ENCODE measurements at places on chromosomes 2 and 18.

GRCh38 chr2:70340075-70340474, 38.2 kb upstream of the FAM136A start:
- no peak for DNase-seq

GRCh38 chr18:23714576-23714975, 25.3 kb downstream of the LAMA3 start:
- no peak for DNase-seq

- DNase-seq = no peak
Measured at GRCh38 chr2:85712849-85713612, 18.9 kb downstream of the GNLY start.

- no peak for DNase-seq
Measured at GRCh38 chr2:45000921-45001868, 8.1 kb downstream of the SIX2 start.

DNA sequence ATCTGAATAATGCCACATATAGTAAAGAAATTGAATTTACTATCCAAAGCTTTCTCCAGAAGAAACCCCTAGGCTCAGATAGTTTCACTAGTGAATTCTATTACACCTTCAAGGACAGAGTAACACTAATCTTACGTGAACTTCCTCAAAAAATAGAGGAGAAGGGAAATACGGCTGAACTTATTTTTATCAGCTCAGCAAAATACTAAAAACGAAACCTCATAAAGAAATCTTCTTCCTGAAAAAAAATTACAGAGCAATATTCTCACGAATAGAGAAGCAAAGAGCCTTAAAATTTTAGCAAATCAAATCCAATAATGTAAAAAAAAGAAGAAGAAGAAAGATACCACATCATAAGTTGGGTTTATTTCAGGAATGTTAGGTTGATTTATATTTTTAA, 14.7 kb downstream of the CAPN13 start:
- DNase-seq = no peak

DNA sequence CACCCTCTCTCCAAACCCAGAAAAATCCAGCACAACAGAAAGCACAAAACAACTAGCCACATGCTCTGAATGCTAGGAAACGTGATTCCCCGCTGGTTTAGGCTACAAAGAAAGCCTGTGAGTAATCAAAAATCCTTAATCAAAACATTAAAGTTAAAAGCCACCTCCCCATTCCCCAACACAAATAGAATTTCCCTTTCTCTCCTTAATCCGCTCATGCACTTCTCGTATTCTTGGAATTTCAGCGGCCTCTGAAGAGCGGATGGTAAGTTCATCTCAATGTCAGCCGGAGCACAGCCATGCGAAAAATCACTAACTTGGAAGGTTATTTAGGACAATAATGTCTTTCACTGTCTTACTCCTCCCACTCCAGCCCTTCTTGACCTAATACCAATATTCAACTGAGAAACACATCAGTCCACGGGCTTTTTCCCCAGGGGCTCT, 126.7 kb downstream of the OSBPL1A start:
- no peak for DNase-seq

DNA sequence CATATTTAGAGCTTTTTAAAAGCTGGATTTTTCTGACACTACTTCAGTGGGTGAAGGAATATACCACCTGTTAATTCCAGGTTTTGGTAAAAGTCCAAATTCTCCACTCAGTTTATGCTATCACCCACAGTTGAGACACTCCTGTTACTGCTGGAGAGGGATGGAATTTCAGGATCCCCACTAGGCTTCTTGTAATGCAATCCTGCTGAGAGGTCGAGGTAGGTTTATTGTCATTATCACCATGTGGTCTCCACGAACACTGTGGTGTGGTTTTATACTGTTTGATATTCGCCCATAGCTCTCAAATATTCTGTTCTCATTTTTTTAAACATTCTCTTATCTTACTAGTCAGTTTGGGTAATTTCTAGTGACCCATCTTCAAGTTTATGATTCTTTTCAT, 167.9 kb downstream of the CCDC102B start:
- no peak for DNase-seq

GRCh38 chr2:114201781-114202180, 240.7 kb upstream of the DPP10 start:
- DNase-seq = no peak

DNA sequence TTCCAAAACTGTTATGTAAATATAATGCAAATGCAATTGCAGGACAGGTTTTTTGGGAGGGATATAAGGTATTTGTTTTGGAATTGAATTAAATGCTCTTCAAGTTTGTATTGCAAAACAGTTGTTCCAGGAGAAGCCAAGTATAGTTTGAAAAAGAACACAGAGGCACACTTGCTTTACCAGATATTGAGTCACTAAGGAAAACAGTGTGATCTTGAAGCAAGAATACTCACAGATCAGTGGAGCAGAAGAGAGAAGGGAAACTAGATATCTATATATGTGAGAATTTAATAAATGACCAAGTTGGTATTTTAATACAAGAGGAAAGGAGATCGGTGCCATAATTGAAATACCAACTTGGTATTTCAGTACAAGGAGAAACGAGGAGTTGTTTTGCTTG, 178.9 kb downstream of the CAPN13 start:
- no peak for DNase-seq

- DNase-seq = no peak
Measured at GRCh38 chr2:96144481-96145035, 682 bp downstream of the DUSP2 start.

- no peak for DNase-seq
Measured at GRCh38 chr2:132779206-132779721, 109.3 kb upstream of the LYPD1 start.

DNA sequence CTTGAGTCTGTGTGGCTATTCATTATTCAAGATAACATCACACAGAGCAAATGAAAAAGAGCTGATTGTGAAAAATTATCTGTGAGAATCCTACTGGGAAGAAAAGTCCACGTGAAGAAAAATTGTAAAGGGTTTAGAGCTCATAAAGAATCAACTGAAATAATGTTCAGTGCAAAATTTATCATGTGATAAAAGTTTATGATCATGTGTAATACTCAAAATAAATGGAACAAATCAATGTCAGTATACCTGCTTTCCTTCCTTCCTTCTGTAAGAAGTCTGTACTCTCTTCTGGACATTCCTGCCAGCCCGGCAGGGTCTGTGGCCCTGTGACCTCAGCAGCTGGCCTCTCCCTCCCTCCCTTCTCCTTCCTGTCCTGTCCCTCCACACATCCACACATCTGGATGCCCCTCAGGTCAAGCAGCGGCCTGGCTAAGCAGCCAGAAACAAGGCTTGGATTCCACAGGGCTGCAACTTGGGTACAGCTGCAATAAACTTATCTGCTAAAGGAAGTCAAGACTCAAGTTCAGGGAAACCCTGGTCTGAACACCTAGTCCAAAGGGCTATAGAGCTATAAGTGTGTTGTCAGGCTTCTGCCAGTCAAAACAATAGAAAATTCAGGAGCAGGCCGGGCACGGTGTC, 172.1 kb downstream of the MREG start:
- no peak for DNase-seq

DNA sequence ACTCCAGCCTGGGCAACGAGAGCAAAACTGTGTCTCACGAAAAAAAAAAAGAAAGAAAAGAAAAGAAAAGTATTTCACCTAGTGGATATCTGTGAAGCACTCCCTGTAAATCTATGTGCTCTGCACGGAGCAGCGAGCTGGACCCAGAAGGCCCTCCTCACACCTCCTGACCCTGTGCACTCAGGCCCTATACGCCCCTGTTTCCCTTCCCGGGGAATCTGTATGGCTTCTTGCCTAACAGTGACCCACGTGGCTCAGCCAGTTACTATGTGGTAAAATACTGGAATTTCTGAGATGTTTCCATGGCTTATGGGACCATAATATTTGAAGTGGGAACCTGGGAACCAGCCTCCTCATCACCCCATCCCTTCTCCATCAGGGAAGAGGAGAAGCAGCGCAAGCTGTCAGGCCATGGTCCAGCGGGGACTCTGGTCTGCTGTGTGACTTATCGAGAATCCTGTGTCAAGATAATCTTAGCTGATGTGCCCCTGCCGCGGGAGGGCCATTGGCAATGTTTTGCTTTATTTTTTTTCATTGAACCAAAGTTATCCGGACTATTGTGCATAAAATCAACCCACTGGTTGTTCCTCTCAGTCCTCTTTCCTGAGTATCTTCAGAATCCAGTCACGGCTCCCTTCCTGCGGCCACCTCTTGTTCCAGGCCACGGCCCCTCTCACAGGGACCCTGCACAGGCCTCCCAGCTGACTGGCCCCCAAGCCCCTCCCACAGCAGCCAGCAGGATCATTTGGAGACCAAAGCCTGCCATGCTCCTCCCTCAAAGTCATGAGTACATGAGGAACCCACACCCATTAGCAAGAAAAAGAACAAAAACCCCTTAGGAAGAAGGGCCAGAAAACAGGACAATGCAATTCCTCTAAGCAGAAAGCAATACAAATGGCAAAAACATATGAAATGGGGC, 30.6 kb downstream of the SDC1 start:
- DNase-seq = no peak

GRCh38 chr2:85145116-85145820, 12.1 kb downstream of the TCF7L1 start:
- no peak for DNase-seq

GRCh38 chr2:176175709-176176607, 12.5 kb upstream of the HOXD1 start:
- no peak for DNase-seq

DNA sequence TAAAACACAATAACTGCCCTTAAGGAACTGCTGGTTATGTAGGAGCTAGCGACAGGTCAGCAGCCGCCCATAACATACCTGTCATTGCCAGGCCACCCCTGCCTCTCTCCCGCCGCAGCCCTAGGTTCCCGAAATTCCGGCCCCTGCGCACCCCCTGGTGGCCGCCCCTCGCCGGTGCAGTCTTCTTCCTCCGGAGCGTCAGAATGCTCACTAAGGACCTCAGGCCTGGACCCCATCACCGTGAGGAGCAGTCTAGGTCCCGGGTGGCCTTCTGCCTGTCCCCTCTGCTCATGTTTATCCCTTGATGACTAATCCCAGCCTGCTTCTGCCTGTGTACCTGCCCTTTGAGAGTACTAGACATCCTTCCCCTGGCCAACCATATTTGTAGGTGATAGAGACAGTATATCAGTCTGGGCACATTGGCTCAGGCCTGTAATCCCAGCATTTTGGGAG, 115.7 kb upstream of the SLC1A4 start:
- no peak for DNase-seq

GRCh38 chr18:48358868-48359267, 50.3 kb downstream of the ZBTB7C start:
- no peak for DNase-seq

- no peak for DNase-seq
Measured at GRCh38 chr2:180254872-180255271, 247.8 kb upstream of the CWC22 start.

DNA sequence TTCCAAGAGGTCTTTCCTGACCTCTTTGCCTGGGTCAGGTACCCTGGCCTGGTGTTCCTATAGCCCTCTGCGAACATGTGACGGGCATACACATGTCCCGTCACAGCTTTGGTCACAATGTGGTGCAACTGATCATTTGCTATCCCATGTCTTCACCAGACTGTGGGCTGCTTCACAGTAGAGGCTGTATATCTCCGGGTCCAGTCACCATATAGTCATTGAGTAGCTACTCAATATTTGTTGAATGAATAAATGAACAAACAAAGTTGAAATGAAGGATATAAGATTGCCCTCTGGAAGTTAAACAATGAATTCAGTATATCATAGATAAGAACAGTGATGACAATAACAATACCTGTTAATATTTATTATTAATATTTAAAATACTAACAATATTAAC, 16.8 kb downstream of the AOX1 start:
- no peak for DNase-seq

DNA sequence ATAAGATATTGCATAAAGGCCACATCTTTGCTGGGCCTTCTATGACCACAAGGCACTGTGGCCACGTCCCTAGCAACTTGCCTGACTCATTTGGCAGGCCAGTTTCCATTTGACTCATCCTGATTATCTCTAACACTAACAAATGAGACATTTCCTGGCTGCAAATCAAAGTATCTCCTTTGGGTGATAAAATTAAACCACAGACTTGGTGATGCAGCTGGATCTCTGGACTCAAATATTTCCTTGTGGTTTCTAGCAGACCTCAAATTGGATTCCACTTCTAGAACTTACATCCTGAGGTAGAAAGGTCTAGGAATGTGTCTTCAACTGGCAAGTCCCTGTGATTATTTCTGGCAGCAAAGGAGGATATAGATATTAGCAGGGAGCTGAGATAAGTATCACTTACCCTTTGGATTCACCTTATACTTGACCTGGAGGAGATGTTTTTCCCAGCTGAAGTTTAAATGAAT, 167.9 kb upstream of the NXPH2 start:
- DNase-seq = no peak

GRCh38 chr2:16722677-16723076, 57.0 kb upstream of the CYRIA start:
- DNase-seq = no peak

GRCh38 chr2:76731157-76731556, 791.0 kb downstream of the LRRTM4 start:
- no peak for DNase-seq

- DNase-seq = peak; percentile 68
Measured at GRCh38 chr2:34012715-34013302, 413.7 kb upstream of the FAM98A start.

DNA sequence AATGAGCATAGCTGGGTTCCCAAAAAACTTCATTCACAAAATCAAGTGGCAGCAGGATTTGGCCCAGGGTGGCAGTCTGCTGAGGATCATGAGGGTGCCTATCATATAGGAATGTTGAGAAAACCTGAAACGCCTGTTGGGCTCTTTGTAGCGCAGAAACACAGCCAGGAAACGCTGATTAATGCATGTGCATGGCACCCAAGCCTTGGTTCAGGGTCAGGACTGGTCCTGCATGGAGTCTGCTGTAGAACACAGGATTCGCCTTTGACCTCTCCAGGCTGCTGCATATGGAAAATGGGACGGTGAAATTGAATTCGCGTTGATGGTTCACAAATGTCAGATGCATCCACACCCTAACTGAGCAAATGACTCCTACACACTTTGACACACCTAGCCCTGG, 227.9 kb upstream of the COPS8 start:
- no peak for DNase-seq

DNA sequence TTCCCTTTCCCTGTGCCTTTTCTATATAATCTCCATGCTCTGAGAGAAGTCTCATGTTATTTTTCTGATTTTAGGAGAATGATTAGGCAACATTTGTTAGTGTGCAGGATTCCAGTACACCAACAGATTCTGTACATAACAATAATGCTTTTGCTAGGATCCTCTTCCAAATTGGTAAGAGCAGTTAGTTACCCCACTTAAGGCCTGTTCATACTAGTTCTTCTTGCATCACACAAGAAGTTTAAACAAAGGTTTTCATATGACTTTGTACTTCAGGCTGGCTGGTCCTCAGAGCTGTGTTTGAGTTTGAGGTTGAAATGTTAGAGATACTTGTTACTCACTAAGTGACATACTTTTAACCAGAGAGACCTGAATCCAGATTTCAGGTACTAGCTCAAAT, 686.9 kb upstream of the NRXN1 start:
- DNase-seq = no peak

Data from anterior cingulate cortex (tissue), 58 donors.